ENCODE measurements at places on chromosomes 5 and 9.

- DNase-seq: no peak
Observed at GRCh38 chr5:112694853-112695709, 42.6 kb upstream of the APC start.

DNA sequence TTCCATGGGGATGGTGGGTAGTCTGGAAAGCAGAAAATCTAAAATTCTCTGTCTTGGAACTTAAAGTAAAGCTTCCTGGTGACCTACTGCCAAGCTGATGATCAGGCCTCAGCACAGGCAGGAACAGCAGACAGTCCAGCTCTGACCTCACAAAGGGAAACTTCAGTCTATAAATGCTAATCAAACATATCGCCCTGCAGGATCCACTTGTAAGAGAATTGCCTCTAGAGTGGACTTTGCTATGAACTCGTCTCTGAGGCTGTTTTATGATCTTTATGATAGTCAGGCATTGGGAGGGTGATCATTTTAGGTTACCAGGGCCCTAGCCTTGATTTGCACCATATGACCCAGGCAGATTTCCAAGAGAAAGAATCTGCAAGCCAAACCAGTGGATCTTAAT is 67.6 kb upstream of the SELENOP start:
- DNase-seq: no peak

GRCh38 chr5:8570528-8570927 is 701.6 kb downstream of the MTRR start:
- DNase-seq: no peak

DNA sequence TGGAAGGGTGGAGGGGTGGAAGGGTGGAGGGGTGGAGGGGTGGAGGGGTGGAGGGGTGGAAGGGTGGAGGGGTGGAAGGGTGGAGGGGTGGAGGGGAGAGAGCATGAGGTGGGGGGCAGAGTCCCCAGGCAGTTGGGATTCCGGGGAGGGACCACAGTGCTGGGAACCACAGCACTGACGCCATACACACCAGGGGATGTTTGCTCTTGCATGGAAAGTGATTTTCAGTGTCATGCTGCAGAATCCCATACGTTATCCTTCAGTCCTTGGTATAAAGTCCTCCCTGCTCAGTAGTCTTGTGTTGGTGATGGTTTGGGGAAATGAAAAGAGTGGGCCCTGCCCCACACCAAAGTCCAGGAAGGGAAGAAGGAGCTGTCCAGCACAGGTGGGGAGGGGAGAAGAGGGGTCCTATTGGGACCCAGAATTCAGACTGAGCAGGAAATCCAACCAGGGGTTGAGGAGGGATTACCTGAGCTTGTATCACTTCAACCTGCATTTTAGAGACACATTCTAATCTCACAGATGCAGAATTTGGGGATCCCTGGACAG is 5.5 kb upstream of the FIBCD1 start:
- DNase-seq: no peak

DNA sequence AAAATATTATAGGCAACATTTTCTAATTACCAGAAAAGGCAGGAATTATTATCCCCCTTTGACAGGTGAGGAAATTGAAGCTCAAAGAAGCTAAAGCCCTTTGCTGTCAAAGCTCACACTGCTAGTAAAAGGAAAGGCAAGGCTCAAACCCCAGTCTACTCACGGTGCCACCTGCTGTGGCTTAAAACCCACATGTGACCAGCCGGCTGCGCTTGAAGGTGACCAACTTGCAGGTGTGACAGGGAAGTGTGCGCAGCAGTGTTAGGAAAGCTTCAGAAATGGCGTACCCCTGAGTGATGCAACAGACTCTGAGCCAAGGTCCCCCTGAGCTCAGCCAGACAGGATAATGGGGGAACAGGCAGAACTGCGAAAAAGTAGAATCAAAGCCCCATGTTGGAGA is 45.2 kb downstream of the PAX5 start:
- no peak for DNase-seq

DNA sequence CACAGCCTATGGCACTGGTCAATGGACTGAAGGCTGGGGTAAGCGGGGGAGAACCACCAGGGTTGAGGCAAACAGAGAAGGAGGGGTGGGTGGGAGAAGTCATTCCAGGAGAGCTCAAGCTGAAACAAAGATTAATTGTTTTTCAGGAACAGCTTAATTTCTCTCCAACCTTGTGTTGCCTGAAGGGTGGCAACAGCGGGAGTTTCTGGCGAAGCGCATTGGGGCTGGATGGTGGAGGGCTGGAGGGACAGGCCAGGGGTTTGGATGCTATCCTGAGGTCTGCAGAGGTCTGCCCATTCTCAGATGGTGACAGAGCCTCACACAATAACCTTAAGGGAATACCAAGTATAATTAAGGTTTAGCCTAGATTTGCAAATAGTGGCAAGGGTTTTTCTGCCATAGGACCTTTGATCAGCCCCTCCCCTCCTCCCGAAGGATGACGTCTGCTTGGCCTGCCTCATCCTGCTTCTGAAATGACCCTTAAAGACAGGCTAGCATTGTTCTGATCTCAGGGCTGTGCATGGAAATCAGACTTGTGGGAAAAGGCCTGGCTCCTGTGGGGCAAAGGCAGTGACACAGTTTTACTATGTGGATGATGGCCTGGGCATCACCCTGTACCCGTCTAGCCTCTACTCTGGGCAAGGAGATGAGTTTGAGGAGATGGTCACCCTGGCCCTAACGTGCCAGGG is 32.7 kb downstream of the PSD2 start:
- DNase-seq: no peak

DNA sequence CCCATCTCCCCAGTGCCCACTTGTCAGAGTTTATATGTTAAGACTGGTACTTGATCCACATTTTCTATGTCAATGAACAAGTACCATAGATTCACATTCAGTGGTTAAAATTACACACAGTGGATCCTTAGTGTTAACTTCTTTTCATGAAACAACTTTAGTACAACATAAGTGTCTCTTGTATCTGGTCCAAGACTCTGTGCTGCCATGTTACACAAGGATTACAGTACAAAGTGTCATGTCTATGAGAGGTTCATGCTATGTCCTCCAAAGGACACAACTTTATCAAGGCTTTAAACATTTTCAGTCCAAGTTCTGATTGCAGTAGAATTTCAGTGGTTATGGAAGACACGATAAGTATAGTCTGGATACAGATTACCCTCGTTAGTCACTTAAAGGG is 13.3 kb upstream of the VLDLR start:
- no peak for DNase-seq

- no peak for DNase-seq
Observed at GRCh38 chr5:639253-639530, 27.1 kb downstream of the CEP72 start.

GRCh38 chr5:61347080-61347479 is 15.0 kb downstream of the ZSWIM6 start:
- DNase-seq: no peak

- DNase-seq: no peak
Observed at GRCh38 chr9:38440516-38440915, 16.3 kb upstream of the IGFBPL1 start.

DNA sequence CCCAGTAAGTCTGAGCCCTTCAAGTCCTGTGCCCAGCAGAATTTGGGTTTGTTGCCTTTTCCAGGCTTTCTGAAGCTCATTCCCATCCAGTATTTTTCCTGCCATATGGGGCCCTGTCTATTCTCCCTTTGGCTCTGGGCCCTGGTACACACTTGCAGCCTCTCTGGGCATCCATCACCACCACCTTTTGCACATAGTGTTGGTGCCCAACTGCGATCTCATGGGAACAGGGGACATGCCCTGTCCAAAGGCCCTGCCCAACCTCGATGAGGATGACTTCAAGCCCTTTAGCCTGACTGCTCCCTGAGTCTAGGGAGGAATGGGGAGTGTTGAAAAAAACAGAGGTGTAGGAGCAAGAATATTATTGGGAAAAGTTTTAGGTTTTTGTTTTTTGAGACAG is 11.5 kb downstream of the RGS3 start:
- no peak for DNase-seq

GRCh38 chr5:154196955-154197652 is 6.6 kb downstream of the GALNT10 start:
- no peak for DNase-seq

- DNase-seq: no peak
Observed at GRCh38 chr5:117665121-117665520, 1090.5 kb upstream of the SEMA6A start.

GRCh38 chr5:122323738-122324137 is 11.7 kb downstream of the SNCAIP start:
- DNase-seq: no peak

DNA sequence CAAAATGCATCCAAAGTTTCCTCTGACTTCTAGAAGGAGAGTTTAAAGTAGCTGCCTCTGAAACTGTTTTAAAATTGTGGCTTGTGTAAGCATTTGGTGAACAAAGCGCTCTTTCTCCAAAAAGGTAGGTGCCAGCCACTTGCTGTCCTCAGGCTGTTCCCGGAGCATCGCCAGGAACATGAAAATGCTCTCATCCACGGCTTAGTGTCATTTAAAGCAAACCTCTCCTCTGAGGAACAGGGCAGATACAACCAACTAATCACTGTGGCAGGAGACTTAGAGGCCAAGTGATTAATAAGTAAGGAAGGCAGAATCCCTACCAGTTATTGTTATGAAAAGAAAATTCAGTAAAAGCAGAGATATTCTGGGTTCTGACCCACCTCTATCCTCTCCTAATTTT is 165.6 kb downstream of the DCP2 start:
- DNase-seq: no peak

DNA sequence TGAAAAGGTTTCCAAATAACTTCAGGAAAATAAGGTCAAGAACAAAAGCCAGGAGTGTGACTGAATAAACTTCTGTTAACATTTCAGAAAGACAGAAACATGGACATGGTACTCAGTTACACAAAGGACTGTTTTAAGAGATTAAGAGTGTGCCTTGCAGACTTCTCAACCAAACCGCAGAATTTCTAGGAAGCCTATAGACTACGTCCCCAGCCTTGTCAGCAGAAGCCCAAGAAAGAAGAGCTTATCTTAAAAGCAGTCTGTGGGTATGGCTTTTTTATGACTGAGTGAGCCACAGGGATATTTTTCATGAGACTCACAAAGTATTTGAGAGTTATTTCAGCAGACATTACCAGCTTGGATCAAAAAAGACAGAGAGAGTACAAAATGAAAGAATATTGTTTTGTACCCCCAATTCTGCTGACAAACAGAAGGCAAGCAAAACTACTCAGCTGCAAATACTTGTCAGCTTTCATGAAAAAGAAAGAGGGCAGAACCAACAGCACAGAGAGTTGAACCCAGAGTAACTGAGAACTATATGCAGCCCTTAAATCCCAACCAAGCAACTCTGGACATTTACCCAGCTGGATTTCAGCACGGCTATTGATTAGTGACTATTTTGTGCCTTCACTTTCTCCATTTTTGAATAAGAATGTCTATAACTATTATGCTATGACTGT is 711.0 kb upstream of the CTNND2 start:
- no peak for DNase-seq

- DNase-seq: no peak
Observed at GRCh38 chr9:95989297-95989696, 113.8 kb downstream of the ERCC6L2 start.

DNA sequence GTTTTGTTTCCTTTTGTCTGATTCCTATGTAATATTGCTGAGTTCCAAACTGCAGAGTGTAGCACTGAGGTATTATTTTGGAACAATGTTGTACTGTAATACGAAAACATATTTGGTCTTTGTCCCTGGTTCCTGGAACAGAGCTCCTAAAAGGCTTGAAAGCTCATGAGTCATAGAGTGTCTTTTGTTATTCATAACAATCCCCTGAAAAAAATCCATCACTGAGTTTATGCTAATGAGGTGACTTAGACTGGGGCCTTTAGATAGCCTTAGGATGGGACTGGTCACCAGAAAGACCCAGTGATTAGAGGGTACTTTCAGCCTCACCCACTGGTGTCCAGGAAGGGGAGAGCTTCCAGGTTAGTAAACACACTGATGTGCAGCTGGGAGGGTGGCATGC is 132.7 kb upstream of the POU5F2 start:
- no peak for DNase-seq

DNA sequence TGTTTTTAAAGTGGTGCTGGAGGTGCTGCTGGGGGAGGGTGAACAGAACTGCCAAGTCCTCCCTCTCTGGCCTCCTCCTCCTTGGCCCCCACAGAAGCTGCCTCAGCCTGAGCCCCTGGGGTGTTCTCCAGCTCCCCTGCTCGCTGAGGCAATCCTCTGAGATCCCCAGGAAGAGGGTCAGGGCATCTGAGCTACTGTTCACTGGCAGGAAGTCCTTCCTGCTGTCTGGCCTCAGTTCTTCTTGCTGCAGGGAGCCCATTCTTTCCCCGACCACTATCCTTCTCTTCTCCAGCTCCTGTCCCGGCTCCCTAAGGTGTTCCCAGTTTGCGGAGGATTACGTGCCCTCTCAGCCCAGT is 9.7 kb downstream of the CNTFR start:
- DNase-seq: no peak

GRCh38 chr9:127903557-127904475 is 4.4 kb upstream of the ST6GALNAC6 start:
- DNase-seq: no peak

GRCh38 chr5:42483472-42484154 is 60.4 kb downstream of the GHR start:
- no peak for DNase-seq

GRCh38 chr9:73613092-73613701 is 461.5 kb downstream of the ANXA1 start:
- no peak for DNase-seq

DNA sequence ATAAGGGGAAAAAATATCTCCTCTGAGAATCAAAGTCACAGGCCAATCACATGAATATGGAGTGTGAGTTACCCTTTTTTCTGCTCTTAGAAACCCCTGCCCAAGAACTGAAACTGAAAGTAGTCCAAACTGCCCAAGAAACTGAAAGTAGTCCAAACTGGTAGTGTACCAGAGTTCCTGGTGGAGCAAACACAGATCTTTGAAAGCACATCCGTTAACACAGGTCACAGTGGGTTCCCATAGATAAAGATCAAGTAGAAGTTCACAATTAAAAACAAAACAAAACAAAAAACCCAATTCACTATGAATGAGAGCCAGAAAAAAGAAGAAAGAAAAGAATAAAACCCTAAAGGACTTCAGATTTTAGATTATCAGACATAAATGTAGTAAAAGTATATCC is 332.4 kb upstream of the EFNA5 start:
- no peak for DNase-seq

DNA sequence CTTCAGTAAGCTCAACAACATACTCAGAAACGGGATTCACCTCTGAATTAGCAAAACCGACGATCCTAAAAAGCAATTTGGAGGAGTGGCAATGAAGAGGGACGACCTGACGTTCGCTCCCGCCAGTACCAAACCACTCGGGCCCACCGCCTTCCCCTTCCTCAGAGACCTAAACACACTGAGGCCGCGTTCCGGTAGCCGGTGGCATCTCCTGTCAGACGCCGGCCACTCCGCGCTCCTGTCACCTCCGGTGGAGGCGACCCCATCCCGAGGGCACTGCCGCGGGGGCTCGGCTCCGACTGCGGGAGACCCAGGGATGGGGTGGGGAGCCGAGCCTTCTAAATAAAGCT is 617 bp downstream of the PPP6C start:
- DNase-seq: no peak

- no peak for DNase-seq
Observed at GRCh38 chr5:1488882-1489680, 34.7 kb downstream of the LPCAT1 start.

Measured in iPS DF 6.9 (cell line).